ENCODE measurements at places on chromosomes 2 and 18. TPM values are rescaled to one million over a fixed set of nuclear protein-coding genes. Genes with fewer than 3 reads are reported as not detected.

DNA sequence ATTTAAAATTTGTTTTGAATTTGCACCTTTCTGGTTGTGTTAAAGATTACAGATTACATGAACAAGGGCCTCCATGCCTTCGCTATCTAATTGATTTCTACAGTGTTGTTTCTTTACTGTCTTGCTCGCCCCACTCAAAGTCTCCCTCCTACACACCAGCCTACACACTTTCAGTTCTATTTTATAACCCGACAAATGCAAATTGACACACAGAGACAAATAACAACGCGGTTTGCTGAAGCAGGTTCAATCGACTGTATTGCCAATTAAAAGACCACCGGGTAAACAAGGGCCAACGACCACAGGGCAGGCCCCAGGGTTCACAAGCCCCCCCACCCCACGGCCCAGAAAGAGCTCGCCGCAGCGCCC lies 869 bp downstream of the STARD7 start:
- DNase-seq, result peak; percentile 56

DNA sequence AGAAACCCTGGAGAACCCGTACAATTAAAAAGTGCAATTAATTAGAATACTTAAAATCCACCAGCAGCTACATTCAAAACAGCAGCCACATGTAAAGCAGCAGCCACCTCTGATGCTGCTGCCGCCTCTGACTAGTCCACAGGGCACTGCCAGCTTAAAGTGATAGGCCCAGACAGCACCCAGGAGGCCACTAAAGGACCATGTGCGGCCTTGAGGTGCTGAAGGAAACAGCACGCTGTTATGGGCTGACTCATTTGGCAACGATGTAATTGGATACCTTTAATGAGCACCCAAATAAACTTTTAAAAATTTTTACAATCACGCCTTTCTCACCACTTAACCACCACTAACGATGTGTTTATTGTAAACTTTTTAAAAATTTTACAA lies 209.3 kb upstream of the NCKAP5 start:
- no peak for DNase-seq

DNA sequence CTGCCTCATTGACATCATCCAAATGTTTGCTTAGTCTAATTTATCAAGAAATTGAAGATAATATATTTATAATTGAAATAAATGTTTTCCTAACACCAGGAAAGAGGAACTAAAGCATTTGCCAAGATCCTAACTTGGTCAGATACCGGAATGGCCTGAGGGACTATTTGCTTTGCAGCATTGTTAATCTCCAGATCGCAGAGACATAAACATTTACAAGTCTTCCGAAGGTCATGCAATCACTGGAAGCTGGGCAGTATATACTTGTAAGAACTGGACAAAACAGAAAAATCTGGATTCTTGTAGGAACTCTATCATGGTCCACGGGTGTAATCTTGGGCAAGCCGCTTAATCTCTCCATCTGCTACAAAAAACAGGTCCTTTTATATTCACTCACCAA lies 42.2 kb downstream of the CYBRD1 start:
- no peak for DNase-seq

DNA sequence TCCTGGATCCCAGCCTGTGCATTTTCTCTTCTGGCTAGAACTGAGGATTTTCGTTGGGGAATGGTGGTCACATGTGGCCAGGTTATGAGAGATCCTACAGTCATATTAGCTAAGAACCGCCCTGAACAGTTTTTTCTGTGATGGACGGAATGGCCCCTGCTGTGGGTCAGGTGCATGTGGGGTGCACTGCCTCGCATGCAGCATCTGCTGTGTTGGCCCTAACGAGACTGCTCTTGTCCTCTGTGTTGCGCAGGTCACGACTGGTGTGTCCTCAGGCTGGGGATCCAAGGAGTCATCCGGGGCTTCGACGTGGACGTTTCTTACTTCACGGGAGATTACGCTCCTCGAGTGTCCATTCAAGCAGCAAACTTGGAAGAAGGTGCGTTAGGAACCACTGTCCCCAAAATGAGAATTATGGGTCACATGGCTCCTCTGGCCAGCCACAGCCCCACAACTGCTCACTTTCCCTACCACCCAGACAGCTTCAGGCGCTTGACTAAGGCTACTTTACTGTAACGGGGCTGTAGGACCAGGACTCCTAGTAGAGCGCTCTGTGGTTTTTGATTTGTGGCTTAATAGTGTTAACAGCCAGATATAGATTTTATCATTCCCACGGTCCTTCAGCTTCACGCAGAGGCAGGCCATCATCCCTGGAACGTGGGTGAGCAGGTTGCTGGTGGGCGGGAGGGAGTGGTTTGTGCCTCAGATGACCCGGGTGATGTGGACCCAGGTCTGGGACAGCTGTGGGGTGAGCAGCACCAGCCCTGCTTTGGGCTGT lies 21.8 kb downstream of the ALLC start:
- DNase-seq, result no peak

GRCh38 chr2:2158189-2158826 lies 172.8 kb downstream of the MYT1L start:
- no peak for DNase-seq

- DNase-seq, result no peak
Observed at GRCh38 chr18:67241299-67241698, 275.2 kb downstream of the DSEL start.

- no peak for DNase-seq
Observed at GRCh38 chr18:10381516-10381915, 72.9 kb upstream of the APCDD1 start.

- DNase-seq, result no peak
Observed at GRCh38 chr2:183881978-183882377, 716.4 kb upstream of the ZNF804A start.

- DNase-seq, result no peak
Observed at GRCh38 chr18:75517286-75517685, 89.8 kb upstream of the SMIM21 start.

DNA sequence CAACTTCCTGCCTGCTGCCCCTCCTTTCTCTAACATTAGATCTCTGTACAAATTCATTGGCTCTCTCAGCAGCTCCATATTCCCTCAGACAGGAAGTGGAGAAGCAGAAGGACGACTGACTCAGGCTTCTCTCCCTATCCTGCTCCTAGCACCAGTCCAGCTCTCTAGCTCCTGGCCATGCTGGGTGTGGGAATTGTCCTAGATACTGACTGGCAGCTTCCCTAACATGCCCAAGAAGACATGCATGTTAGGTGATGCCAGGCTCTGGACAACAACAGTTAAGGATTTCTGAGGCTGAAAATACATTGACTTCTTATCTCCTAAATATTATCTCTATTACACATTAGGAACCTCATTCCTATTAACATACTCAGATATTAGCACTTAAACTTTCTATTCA lies 292.9 kb downstream of the IKZF2 start:
- no peak for DNase-seq

IL1F10 gene
- not detected for total RNA-seq

SF3B6 gene
- 62.3 TPM for total RNA-seq

EPB41L3 gene
- 0.52 TPM for total RNA-seq

RFTN2 gene
- not detected for total RNA-seq

CD8B2 gene
- not detected for total RNA-seq

All from CD4-positive, CD25-positive, alpha-beta regulatory T cell (primary cell).